ENCODE measurements at places on chromosomes 5 and 9.
A peak's percentile ranks its signal among the peaks of the same experiment; 100 is the strongest.

GRCh38 chr9:130287736-130288135 lies 22.2 kb downstream of the HMCN2 start:
- DNase-seq, result no peak

DNA sequence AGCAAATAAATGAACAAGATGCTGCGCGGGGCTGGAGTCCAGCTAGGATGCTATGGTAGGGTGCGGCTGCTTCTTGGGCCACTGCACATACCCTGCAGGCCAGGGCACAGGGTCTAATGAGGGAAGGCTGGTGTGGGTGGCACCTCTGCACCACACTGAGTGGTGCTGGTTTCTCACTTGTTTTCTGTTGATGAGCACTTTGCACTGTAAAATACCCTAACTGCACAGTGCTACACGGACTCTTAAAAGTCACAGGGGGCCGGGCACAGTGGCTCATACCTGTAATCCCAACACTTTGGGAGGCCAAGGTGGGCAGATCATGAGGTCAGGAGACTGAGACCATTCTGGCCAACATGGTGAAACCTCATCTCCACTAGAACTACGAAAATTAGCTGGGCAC lies 52.7 kb upstream of the DMRT1 start:
- no peak for DNase-seq

DNA sequence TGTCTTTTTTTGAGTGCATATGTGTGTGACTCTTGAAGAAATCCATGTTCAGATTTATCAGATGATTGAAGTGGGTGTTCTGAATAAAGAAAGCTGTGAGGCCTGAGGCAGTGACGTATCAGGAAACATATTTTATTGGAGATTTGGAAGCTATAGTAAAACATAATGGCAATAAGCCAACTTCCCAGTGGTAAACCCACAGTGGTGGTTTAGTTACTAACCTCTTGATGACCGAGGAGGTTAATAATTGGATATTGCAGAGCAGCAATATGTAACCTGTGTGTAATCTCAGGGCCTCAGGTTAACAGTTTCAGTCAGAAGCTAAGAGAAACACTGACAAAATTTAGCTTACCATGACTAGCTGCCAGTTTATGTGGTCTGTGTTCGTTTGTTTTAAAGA lies 6.9 kb downstream of the RGMB start:
- DNase-seq, result no peak

GRCh38 chr5:72844218-72844603 lies 27.8 kb downstream of the TNPO1 start:
- DNase-seq, result no peak

DNA sequence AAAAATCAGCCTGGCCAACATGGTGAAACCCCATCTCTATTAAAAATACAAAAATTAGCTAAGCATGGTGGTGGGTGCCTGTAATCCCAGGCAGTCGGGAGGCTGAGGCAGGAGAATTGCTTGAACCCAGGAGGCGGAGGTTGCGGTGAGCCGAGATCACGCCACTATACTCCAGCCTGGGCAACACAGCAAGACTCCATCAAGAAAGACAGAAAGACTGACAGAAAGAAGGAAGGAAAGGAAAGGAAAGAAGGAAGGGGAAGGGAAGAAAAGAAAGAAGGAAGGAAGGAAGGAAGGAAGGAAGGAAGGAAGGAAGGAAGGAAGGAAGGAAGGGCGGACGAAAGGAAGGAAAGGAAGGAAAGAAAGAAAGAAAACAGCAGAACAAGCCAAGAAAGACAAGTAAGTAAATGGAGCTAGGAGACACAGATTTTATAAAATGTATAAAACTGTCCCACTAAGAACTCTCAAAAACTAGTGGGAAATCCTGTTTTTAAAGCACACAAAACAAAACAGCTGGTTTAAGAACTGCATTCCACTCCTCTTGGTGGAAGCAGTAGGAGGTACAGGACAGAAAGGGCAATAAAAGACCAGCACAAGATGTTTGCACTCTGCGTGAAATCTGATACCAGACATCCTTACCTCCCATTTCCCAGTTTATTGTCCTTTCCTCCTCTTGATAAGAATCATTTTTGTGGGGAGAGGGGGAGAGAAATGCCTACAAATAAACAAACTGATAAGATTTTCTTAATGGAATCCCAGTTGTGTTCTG lies 46.7 kb downstream of the MYO10 start:
- no peak for DNase-seq

DNA sequence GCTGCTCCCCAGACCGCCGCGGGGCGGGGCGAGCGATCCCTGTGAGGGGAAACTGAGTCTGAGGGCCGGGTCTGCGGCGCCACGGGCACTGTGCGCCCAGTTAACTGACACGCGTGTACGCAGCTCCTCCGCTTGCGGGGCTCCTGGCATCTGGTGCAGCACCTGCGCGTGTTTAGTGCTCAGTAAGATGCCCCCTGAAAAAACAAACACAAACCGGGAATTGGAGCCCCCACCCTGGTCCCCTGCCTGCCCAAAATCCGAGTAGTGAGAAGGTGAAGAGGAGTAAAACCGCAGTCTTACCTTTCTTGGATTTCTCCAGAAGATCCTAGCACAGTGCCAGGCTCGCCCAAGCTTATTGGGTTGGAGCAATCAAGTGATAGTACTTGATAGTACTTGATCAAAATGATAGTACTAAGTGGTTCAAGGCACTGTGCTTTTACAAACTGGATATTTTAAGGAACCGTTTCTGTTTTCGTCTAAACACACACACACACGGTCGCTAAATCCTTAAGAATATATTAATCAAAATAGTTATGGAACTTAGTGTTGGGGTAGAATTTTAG lies 2.7 kb upstream of the TRAF1 start:
- DNase-seq, result no peak

- DNase-seq, result no peak
Observed at GRCh38 chr5:113608113-113608596, 94.7 kb downstream of the YTHDC2 start.

GRCh38 chr5:34011536-34011935 lies 3.7 kb upstream of the AMACR start:
- no peak for DNase-seq

DNA sequence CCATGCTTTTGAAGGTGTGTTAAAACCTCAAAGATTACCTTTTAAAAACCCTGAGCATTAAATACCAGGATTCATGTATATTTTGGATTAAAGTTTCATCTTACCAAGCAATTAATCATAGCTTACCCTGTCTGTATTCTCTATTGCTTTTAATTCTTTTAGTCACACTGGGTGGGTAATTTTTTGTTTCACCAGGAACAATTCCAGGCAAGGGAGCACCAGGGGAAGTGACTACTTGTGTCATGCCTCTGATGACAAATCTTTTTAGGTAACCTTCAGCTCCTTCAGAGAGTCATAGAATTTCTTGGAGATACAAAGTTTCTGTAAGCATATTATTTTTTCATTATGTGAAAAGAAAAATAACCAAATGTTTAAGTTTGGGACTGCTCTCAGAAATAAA lies 33.4 kb upstream of the ANXA1 start:
- no peak for DNase-seq

GRCh38 chr9:71446106-71446472 lies 322.2 kb downstream of the CEMIP2 start:
- no peak for DNase-seq

GRCh38 chr5:113520429-113520828 lies 6.9 kb downstream of the YTHDC2 start:
- no peak for DNase-seq

DNA sequence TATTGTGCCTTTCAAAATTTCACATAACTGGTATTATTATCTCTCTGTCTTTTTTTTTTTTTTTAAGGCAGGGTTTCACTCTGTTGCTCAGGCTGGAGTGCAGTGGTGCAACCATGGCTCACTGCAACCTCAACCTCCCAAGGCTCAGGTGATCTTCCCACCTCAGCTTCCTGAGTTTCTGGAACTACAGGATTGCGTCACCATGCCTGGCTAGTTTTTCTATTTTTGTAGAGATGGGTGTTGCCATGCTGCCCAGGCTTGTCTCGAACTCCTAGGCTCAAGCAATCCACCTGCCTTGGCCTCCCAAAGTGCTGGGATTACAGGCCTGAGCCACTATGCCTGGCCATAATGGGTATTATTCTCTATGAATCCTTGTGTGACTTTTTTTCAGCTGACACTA lies 402.3 kb upstream of the SMARCA2 start:
- no peak for DNase-seq

DNA sequence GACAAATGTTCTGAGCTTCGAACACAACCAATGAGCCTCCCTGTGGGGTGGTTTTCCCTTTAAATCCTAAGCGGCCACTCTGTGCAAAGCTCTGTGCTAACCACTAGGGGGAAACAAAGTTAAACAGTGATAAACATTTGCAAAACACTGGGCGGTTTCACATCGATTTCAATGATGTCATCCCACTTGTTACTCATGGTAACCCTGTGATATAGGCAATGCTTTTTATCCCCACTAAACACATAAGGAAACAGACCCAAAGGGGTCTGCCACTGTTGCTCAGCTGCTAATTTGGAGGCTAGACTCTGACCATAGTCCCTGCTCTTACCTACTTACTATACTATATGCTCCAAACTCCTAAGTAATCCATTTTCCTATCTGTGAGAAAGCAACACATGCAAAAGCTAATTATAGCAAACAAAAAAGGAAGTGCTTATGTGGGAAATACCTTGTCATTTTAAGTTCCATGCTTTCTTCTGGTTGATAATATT lies 57.3 kb downstream of the PTPN3 start:
- DNase-seq, result peak; percentile 12

Data from stimulated activated CD4-positive, alpha-beta T cell treated with anti-CD3 and anti-CD28 coated beads, Interleukin-4, amount 100 ng/mL, for 1 hour (primary cell).